ENCODE measurements at places on chromosomes 16 and 17.

GRCh38 chr17:41452281-41452680 is 11.5 kb upstream of the KRT38 start:
- DNase-seq = no peak

DNA sequence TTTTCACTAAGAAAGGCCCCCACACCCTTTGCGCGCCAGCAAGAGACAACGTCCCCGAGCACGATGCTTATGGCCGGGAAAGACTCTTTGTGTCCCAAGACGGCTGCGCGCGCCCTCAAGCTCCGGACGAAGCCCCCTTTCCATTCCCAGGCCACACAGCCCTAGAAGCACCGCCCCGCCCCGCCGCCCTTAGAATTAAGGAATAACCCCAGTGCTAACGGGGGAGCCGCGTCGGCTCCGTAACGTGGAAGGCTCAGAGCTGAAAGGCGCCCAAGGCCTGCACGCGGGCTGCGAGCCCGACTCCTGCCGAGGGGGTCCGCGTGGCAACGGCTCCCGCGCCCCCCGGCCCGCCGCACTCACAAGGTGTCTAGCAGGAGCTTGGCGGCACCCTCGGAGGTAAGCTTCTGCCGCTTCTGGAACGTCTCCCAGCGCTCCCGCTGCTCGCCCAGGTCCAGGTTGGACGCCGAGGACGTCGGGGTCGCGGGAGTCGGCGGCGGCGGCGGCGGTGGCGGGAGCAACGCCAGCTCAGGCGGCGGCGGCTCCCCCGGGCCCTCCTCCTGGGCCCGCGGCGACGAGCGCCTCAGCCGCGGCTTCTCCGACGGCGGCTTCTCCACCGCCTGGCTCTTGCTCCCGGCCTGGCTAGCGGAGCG is 477 bp downstream of the CENPV start:
- peak; percentile 66 for DNase-seq

DNA sequence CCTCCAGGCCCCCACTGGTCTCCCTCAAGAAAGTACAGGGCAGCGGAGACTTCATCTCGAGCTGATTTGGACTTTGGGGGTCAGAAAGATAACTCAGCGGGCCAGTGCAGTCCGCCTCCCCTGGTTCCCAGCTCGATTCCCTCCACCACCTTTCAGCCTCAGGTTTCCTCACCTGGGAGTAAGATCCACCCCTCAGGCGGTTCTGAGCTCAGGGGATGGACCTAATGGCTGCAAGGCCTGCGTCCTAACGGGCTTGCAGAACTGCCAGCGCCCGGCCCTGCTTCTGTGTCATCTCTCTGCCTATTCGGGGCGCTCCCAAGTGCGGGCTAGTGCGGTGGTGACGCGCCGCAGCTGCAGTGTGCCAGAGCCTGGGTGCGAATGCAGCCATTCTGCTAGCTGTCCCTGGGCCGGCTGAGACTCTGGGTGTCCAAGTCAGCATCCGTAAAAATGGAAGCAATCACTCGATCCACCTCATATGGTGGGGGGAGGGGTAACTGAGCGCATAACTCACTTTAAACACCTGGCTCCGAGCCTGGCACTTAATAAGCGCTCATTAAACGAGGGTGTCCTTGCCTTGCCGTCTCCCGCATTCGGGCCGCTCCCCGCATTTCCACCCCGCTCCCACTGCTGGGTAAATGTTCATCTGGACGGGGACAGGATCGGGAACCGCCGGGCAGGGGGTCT is 129.6 kb upstream of the LHX1 start:
- DNase-seq = no peak

DNA sequence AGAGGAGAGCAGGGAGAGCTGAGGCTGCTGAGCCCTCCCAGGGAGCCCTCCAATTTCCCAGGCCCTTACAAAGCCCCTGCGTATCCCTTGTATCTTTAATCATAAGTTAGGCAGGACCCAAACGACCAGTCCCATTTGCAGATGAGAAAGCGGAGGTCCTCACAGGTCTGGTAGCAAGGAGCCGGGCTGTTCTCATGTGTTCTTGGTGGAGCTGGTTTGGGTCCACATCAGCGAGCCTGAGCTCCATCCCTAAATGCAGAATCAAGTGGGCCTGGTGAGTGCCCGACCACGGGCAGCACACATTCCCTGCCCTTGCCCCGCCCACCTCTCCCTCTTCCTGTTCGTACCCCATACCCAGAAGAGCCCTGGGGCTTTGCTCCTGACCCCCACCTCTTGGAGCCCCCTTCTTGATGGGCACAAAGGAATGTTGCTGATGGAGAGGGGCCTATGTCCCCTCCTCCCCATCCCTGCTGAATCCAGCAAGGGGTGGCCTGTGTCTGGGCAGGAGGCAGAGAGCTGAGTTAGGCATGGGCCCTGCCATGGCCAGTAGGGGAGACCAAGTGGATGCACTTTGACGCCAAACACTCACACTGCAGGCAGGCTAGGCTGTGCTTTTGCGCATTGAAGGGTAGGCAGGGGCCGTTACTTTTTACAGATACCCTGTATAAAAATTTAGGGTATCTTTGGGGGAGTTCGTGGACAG is 18.3 kb upstream of the ADCY7 start:
- no peak for DNase-seq

DNA sequence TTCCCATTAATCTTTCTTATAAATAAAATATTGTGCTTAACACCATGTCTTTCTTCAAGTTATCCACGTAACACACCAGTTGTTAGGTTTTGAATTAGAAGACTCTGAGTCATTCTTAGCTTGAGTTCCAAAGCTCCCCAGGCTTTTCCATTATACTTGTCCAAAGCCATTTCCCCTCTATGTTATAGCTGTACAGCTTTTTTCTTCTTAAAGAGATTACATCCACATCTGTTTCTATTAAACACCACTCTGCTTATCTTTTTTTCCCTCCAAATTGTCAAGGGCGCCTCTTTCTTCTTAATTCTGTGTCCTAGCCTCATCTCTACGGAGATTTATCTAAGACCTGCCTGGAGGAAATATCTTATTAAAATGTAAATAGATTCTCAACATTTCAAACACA is 139.4 kb upstream of the CPHXL start:
- no peak for DNase-seq

GRCh38 chr16:64196444-64196843 is 925.4 kb downstream of the CDH11 start:
- no peak for DNase-seq

DNA sequence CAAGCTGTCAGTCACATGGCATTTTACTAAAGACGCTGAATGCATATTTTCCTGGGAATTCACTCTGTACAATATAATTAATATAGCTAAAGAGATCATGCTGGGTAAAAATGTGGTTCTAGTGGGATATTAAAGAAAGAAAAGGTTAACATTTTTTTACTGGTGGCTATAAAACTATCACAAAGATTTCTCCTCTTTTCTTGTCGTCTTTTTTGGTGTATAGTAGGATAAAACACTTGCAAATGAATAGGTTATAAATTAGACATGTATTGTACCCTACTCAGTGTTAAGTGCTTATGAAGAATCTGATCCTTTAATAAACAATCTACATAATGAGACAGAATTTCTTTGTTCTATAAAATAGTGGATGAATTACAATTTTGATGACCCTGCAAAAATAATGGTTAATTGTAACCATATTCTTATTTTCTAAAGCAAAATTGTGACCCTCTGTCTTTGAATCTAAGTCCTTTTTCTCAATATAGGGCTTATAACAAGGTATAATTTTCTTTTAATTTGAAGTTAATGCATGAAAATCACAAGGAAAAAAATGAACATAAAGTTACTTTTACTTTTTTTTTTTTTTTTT is 1540.4 kb upstream of the GOT2 start:
- no peak for DNase-seq

DNA sequence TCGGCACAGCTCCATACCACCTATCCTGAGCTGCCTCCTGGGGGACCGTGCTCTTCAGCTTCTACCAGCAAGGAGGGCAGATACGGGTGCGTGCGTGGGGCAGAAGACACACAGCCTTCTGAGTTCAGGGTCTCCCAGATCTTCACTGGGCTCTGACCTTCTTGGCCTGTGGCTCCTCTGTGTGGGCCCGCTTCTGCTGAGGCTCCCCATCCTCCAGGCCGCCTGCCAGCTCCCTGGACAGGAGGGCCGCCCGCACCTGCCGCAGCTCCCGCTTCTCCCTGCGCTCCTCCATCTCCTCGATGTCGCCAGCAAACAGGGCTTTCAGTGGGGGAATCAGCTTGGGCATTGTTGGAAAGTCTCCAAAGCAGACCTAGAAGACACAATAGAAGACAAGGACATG is 25.2 kb downstream of the ELAC2 start:
- no peak for DNase-seq

- DNase-seq = no peak
These were observed 24.8 kb downstream of the ZFPM1 start for GRCh38 chr16:88477631-88478519.

- no peak for DNase-seq
These were observed 631 bp downstream of the UTP6 start for GRCh38 chr17:31900877-31901276.

- DNase-seq = no peak
These were observed 8.8 kb downstream of the RPL19 start for GRCh38 chr17:39208893-39209292.

DNA sequence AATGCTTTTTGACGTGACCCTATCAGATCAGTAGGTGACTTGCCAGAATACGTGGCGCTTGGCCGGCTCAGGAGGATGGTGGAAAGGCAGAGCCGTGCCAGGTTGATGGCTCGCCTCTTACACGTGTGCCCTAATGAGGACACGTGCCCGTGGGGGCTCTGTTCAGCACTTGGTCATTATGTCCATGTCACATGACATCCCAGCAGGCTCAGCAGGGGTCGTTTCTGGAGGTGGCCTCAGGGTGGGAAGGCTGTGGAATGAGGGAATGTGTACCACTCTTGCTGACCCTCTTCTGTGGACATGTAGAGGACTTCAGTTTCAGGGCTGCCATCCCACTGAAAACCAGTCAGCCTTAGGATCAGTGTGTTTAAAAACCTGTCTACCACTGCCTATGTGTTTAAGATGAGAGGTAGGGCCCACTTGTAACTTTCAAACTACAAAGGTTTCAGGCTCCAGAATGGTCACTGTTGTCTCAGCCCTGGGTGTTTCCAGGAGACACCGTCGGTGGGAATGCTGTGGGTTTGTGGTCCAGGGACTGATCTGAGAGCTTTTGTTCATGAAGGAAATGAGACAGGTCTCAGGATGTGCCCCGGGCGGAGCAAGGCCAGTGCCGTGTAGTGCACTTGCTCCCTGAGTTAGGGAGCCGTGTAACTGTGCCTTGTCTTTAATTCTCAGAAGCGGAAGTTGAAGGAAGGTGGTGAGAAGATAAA is 12.1 kb downstream of the UBN1 start:
- DNase-seq = no peak

GRCh38 chr17:36459601-36460000 is 26.9 kb upstream of the ZNHIT3 start:
- DNase-seq = no peak

- DNase-seq = peak; percentile 79
These were observed 167.0 kb downstream of the UTP18 start for GRCh38 chr17:51427323-51427811.

GRCh38 chr17:62724398-62725146 is 83.5 kb downstream of the MARCHF10 start:
- DNase-seq = no peak

DNA sequence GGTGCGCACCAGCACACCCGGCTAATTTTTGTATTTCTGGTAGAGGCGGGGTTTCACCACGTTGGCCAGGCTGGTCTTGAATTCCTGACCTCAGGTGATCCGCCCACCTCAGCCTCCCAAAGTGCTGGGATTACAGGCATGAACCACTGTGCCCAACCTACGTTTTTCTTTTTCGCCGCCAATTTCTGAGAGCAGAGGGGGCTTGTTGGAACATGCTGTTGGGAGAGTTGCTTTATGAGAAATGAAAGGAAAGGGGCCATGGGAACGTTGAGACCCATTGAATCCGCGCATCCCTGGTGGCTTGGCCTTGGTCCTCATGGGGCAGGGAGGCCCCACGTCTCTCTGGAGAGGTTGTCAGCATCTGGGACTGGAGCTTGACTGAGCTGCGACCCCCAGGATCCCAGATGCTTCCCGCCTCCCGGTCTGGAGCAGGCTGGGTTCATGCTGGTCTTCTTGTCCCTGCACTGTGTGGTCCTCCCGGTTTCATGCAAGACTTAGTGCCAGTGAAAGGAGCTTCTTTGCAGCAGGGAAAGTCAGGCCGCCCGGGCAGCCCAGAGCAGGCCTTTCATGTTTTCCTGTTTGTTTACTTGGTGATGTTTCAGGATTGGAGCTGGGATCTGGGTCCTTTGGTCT is 22.8 kb downstream of the CRISPLD2 start:
- DNase-seq = no peak

DNA sequence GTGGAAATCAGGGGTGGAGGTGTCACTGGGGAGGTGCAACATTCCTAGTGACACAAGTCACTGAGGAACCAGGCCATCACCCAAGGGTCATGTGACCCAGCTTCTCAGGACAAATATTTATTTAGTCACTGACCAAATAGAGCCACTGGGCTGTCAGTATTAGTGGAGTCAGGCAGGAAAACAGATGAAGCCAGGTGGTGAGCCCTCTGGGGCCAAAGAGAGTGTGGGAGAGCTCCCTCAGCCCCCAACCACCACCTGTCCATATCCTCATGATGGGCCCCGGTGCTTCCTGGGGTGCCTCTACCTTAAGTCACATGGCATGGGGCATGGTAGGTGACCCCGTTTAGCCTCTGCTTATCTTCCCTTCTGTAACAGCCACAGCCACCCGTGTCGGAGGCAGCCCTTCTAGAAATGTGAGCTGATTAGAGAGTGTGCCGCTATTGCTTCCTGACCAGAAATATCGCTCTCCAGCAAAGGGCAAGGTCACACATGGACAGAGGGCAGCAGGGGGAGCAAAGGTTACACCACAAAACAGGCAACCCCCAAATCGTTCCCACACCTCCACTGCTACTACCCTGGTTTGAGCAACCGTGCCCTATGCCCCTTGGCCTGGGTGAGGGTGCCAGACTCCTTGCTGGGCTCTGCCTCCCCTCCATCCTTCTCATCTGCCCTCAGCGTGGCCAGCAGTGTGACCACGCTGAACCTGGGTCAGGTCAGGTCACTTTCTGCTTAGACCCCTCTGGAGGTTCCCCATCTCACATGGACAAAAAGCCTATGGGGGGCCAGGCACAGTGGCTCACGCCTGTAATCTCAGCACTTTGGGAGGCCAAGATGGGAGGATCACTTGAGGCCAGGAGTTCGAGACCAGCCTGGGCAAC is 8.6 kb upstream of the AKTIP start:
- DNase-seq = no peak

All from NCI-H748 treated with DMSO at 0.1 percent for 48 hours (cell line).